Fibroblast of pulmonary artery (primary cell): ENCODE measurements at places on chromosomes 1 and 21.

- DNase-seq, result no peak
These were observed 154.8 kb downstream of the TM2D1 start for GRCh38 chr1:61570191-61570590.

- no peak for DNase-seq
These were observed 328.6 kb upstream of the C1orf87 start for GRCh38 chr1:60402216-60402615.

- no peak for DNase-seq
These were observed 22.1 kb downstream of the ASPM start for GRCh38 chr1:197124376-197124775.

GRCh38 chr1:155188268-155188667 lies 14.6 kb downstream of the TRIM46 start:
- no peak for DNase-seq

- DNase-seq, result no peak
These were observed 9.9 kb upstream of the TARS2 start for GRCh38 chr1:150477320-150477719.

DNA sequence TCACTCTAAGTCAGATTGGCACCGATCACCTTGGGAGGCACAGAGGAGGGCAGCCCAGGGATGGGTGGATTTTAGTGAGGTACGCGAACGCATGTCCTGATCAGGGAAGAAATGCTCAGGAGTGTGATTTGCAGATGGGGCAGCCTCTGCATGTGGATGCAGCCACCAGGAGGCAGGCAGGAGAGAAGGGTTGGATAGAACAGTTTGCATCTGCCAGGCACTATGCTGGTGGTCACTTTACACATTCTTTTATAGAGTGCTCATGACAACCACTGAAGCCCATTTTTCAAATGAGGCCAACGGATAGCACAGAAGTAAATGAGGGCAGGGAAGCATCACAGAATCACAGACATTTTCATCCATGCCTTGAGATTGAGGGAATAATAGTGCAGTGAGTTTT lies 5.7 kb downstream of the LAMB3 start:
- peak; percentile 37 for DNase-seq
